Stomach (tissue), 19 donors: ENCODE measurements at places on chromosomes 5 and 9. TPM values are rescaled to one million over a fixed set of nuclear protein-coding genes. Genes with fewer than 3 reads are reported as not detected.

The ENTREP1 gene
- polyA plus RNA-seq: 5.8 TPM

The MAMDC4 gene
- polyA plus RNA-seq: 1.1 TPM

The PCDHA7 gene
- polyA plus RNA-seq: not detected

The ASPN gene
- 8.7 TPM for polyA plus RNA-seq

The C9orf40 gene
- polyA plus RNA-seq: 2.2 TPM

The SPATA31D4 gene
- not detected for polyA plus RNA-seq

The BTNL8 gene
- polyA plus RNA-seq: 0.76 TPM

The FAM221B gene
- 0.10 TPM for polyA plus RNA-seq

The NMUR2 gene
- not detected for polyA plus RNA-seq

The SAPCD2 gene
- polyA plus RNA-seq: 5.0 TPM

The DCP2 gene
- polyA plus RNA-seq: 5.3 TPM

The EIF4E1B gene
- not detected for polyA plus RNA-seq

The AK8 gene
- polyA plus RNA-seq: 0.56 TPM
